ENCODE measurements at places on chromosomes 5 and 9.

DNA sequence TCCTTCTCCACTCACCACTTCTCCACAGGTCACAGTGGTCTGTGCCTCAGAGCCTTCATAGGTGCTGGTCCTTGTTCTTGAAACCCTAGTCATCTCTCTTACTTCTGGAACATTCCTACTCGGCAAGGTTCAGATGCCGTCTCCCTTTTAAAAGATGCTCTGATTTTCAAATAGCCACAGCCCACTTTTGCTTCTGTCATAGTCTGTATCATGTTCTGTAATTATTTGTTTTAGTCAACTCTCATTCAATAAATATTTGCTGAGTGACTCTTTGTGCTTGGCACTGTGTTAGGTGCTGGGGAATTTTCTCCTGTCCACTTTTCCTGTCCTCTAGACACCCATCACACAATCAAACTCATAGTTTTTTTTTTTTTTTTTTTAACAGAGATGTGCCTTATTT lies 181.3 kb upstream of the IL12B start:
- DNase-seq = no peak

- no peak for DNase-seq
Observed at GRCh38 chr5:122192497-122193496, 63.5 kb downstream of the ZNF474 start.

DNA sequence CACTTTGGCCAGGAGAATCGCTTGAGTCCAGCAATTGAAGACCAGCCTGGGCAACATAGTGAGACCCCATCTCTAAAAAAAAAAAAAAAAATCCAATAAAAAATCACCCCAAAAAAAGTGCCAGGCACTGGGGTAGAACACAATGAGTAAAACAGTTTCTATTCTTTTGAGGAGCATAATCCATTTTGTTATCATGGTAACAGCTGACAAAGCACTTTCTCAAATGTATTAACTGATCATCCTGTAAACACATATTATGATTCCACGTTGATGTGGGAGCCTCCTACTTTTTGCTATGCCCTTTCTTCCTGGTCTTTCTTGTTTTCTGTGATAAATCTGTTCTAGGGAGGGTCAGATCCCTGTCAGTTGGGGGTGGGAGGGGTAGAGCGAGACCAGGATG lies 20.7 kb upstream of the FAM13B start:
- no peak for DNase-seq

- DNase-seq = no peak
Observed at GRCh38 chr9:108666240-108666784, 189.5 kb downstream of the ACTL7B start.

DNA sequence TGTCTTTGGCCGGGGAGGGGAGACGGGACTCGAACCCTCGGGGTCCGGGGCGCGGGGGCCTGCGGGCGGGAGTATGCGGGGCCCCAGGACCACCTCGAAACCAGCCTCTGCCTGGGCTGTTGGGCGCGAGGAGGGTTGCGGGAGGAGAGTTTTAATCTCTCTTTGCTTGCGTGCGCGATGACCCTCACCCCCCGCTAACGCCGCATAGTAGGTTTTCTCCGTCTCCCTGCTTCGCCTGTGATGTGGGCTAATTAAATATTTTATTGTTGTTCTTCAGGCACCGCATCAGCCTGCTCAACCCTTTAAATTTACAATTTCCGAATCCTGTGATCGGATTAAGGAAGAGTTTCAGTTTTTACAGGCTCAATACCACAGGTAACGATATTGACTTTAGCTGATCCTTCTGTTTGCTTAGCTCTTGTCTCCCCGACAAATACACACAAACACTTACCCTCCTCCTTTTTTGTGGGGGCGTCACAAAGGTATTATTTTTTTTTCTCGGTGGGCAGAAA lies 1.7 kb downstream of the TLE4 start:
- DNase-seq = peak; percentile 16

DNA sequence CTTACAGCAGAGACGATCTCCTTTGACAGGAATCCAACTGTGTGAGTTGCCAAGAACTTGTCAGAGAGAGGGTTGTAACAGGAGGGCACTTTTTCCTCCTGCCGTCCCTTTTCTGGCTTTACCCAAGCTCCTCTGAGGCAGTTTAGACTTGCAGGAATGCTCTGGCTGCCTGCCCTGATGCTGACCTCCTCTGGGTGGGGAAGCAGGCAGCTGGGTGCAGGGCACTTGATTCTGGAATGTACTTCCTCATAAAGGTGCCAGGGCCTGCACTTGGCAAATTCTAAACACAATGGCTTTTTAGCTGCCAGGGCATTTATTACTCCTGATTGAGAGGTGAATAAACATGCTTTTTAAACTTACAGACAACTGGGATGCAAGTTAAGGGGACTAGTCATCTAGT lies 190.4 kb downstream of the EPB41L4A start:
- peak; percentile 6 for DNase-seq

DNA sequence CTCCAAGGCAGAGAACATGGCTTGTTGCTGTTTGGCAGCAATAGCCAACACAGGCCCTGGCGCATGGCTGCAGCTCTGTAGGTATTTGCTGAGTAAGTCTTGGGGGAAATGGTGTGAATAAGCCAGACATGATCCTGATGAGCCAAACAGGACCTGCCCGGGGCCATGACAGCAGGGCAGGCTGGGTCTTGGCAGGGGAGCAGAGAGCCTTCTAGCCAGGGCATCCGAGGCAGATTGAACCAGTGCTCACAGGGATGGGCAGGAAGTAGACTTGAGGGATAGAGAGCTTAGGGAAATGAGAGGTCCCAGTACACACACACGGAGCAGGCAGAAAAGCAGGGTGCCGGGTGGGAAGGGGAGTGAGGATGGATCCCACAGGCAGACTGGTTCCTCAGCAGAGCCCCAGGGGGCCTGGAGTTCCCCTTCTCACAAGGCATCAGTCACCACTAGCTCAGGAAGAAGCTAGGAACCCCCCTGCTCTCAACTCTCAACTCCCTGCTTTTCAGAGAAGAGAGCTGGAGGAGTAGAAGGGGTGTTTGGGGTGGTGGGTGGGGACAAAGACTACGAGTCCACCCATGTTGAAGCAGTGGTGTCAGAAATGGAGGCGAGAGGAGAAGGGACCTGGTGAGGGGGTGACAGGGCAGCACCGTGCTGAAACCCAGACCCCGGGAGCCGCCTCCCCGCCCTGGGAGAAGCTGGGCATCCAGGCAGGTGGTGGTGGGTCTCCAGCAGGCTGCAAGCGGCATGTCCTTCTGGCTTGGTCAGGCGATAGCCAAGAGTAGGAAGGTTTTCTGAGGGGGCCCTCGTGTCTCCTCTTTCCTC lies 111.1 kb downstream of the RGS3 start:
- DNase-seq = no peak

DNA sequence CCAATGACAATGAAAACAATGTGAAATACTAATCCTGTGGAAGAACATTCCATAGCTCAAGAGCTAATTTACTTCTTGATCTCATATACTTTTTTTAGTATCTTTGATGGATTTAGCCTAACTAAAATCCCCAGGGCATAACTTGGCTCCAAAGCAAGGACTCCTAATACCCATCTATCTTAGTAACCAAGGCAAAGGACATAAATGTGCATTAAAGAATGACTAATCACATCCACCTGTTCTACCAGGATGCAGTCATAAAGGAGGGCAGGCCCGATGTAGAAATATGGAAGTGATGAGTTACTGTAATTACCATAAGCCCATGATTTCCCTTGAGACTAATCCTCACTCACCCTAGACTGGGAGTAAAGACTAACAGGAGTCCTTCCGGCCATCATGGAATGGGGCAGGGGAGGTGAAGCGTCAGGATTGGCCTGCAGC lies 56.9 kb downstream of the KIF24 start:
- DNase-seq = no peak

- DNase-seq = no peak
Observed at GRCh38 chr9:111076519-111076918, 38.2 kb upstream of the LPAR1 start.

DNA sequence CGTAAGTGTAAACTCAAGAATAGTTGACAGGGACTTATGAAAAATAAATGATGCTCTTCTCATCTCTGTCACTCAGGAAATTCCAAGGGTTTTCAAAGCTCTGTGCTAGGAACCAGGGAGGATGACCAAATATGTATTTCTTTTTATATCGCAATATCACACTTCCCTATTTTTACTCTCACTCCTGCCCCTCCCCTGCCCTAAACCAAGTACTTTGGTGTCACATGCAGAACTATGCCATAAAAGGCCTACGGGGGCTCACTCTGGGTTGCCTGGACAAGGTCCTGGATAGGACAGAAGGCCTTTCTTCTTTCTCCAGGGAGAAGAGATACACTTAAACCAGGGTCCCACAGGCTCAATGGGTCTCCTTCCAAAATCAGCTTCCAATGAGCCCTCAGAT lies 8.3 kb upstream of the RETREG1 start:
- DNase-seq = no peak

- no peak for DNase-seq
Observed at GRCh38 chr5:115809946-115810345, 6.5 kb downstream of the CDO1 start.

GRCh38 chr9:68532131-68532530 lies 8.6 kb downstream of the TMEM252 start:
- no peak for DNase-seq

- DNase-seq = no peak
Observed at GRCh38 chr5:78922879-78923621, 62.1 kb downstream of the ARSB start.

DNA sequence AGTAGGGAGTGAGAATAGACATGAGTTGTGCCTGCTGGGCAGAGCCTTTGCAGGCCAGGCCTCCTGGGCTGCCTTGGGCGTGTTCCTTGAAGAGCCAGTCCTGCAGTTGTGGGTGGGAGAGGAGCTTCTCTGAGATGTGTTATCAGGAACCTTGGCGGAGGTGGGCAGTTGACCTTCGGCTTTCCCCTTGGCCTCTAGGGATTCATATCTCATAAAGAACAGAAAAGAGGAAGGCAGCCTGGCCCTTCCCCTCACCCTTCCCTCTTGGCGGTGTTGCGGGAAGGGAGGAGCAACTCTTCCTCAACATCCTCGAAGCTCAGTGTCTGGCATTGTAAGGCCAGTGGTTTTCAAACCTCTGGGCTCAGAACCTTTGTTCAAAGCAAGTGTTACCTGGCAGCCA lies 59.2 kb downstream of the DAPK1 start:
- no peak for DNase-seq

DNA sequence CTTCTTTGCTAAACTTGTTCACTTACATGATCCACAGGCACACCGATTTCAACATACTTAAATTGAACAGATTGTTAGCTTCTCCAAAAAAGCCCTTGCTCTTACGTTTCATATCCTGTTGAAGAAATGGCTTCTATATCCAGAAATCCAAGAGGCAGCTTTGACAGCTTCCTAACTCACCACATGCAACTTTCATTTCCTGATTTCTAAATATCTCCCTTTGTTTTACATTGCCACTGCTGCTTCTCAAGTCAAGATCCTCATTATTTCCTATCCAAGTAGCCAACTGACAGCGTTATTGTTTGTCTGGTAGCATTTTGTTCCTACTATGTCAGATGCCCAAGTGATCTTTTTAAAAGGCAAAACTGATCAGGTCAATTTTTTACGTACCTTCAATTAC lies 913.2 kb upstream of the TYRP1 start:
- DNase-seq = no peak

GRCh38 chr5:133121611-133122150 lies 69.9 kb downstream of the HSPA4 start:
- DNase-seq = no peak

- DNase-seq = no peak
Observed at GRCh38 chr5:83490203-83490602, 18.7 kb downstream of the VCAN start.

DNA sequence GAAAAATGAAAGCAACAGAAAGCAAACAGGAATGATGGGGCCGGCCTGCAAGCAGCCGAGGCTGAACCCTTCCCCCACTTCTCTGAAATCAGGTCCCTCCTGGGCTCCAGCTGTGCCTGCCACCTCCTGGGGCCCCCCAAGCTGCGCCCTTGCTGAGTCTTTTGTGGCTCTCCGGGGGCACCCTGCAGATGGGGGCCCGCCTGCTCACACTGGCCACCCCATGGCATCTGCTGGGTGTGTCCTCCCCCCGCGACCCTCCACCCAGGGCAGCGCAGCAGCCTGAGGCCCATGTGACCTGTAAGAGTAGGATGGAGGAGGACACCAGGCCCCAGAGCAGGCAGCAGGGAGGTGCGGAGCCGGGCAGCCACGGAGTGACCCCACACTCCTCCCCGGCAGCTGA lies 5.7 kb downstream of the GPSM1 start:
- no peak for DNase-seq

- DNase-seq = no peak
Observed at GRCh38 chr5:95384485-95385213, 6.5 kb upstream of the FAM81B start.

DNA sequence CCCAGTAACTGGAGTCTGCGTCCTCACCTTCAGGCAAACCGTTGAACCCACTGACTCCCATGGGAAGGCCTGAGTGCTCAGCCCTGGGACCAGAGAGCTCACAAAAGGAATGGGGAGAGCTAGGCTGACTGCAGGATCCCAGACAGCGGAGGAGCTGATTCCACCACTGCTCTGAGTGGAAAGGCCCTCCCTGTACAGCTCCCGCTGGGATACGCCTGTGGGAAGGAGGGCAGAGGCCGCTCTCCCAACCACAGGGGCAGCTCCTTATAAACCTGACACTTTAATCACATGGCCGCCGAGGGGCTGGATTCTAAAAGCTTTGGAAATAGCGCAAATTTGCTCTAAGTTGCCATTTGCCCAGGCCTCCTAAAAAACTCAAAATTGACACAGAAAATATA lies 37.1 kb downstream of the DBH start:
- DNase-seq = no peak

DNA sequence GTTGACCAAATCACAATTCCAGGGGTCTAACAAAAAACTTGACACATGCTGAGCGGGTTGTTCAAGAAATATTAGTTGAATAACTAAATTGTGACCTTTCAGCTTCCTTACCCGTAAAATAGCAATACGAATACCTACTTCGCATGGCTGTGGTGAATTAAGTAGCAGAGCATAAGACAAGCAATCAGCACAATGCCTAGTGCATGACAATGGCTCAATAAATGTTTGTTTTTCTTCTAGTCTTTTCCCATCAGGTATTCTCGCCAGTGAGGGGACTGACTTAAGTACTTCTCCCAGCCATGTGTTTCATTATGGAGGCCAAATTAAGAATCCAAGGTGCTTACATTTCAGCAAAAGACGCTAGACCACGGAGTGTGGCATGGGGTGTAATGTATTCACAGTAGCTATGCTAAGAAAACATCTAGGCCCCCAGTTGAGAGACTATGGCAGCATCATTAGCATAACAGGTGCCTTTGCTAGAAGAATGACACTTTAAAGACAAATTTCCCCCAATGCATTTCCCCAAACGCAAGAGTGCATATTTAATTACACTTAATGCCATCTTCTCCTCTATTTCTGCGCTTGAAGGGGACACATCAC lies 145.9 kb downstream of the ASTN2 start:
- DNase-seq = no peak

All from HuH-7.5 (cell line).